ENCODE measurements at places on chromosomes 7 and 10.

DNA sequence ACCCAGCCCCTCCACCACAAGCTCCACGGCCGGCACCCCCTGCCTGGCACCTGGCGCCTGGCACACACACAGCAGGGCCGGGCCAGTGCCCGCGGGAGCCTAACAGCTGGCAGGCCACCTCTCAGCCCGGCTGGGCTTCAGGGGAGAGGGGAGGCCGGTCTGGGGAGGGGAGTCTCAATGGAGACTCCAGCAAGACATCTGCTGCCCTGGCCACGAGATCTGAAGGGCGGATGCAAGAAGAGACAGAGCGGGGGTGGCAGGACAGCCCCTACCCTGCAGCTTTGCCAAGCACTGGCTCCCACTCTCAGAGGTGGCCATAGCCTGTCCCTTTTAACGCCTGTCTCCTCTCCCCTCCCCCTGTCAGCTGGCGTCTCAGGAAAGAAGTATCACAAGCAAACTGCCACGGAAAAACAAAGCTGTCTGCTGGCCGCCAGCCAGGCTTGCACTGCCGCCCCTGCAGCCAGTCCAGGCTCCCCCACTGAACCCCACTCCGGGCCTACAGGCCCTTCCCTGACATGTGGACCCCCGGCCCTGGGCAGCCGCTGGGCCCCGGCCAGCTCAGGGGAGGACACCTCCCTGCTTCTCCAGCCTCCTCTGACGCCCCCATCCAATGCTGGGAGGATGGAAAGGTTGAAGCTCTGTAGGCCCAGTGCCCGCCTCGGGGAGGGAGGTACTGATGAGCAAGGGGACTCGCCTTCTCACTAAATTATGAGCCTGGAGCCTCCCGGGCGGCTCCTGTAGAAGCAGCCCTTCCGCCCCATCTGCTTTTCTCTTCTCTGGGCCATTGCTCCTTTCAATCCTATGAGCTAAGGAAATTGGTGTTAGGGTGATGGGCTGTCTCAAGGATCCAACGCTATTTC lies 178.4 kb downstream of the ARHGAP12 start:
- no peak overlapping the region for H3K27ac ChIP-seq
- no peaks in the 10 kb centered on the region for H3K27me3 ChIP-seq
- H3K36me3 ChIP-seq = no peaks in the 10 kb centered on the region

DNA sequence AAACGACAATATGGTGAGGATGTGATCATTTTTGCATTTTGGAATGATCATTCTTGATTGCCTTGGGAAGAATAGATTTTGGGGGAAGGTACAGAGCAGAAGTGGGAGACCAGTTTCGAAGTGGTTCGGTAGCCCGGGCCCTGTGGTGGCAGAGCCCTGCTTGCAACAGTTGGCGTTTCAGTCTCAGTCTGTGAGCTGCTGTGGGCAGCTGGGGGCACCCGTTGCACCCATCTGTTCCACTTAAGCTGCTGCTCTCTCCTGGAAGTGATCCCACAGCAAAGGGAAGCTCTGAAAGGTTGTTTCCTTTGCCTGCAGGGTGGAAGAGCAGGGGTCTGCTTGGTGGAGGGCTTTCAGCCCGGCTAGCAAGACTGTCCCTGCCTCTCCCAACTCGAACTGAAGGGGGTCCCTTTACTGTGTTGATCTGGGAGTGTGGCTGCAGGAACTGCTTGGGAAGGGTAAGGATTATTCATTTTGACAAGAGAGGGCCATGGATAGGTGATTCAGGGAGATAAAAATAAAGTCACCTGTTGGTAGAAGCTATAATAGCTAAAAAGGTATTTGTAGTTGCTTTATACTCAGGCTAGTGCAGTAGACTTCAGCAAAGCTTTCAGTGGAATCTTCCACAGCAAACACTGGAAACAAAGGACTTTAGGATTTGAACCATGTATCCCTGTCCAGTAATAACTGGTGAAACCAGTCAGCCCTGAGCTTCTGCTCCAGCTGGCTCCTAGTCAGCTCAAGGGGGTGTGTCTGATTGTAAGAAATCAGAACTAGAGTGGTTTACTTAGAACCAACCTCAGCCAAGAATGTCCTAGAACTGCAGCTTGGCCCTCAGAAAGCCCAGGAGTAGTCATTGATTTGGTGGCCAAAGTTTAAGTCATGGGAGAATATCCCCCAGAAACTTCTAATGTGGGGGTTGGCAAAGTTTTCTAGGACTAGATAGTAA lies 53.1 kb upstream of the PDCD4 start:
- H3K27ac ChIP-seq = no peak overlapping the region
- DNase-seq = no peak
- H3K4me3 ChIP-seq = no peak overlapping the region
- no peaks in the 10 kb centered on the region for H3K36me3 ChIP-seq

DNA sequence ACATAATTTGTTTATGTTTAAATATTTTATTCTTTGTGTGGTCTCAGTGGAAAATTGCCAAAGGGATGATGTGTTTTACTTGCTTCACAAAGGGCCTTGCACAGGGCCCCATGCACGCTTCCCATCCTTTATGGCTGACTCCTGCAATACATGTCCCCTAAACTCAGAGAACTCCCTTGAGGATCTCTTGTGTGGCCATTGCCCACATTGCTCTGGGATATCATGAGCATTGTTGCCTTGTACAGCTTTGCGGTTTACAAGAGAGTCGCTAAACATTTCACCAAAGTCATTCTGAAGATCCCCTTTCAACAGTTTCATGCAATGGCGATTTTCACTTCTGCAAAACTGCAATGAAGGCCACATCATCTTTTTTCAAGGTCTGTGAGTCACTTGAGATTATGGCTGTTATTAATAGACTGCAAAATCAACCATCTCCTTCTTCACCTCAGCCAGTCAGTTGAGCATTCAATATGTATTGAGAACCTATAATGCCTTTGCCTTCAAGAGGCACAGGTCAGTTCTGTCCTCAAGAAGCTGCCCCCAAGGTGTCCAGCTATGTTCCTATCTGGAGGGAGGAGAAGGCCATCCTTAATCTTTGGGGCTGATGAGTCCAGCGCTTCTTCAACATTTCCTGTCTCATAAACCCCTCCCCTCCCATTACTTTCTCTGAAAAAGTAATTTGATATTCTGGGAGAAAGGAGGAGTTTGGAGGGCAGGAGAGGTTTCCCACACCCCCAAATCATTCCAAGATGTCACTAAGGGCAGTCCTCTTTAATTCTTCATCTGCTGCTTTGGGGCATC lies 108.1 kb downstream of the CCDC71L start:
- no peaks in the 10 kb centered on the region for H3K36me3 ChIP-seq
- DNase-seq = no peak
- H3K4me3 ChIP-seq = no peak overlapping the region
- no peak overlapping the region for H3K27ac ChIP-seq
- H3K4me1 ChIP-seq = no peaks in the 10 kb centered on the region

DNA sequence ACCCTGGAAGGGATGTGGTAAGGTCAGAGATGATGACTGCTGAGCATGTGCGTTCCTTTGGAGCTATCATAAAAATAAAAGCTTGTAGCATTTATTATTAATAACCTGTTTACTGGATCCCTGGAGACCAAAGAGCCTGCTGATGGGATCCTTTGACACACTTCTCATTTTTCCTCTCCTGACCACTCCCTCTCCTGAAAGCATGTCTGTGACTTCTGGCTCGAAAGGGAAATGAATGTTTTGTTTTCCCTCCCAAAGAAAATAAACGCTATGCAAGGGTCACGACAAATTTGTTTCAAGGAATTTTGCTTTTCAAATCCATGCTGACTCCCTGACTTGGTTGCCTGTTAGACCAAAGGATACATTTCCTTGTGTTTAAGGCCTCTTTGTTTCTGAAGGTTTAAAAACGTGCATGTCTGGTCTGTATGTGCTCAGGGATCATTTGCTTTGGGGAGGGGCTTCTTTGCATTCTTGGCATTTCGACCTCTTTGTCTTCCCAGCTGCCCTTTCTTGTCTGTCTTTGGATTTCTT lies 185.1 kb upstream of the AGK start:
- no peak overlapping the region for H3K27ac ChIP-seq
- no peaks in the 10 kb centered on the region for H3K36me3 ChIP-seq
- H3K4me3 ChIP-seq = no peak overlapping the region
- no peaks in the 10 kb centered on the region for H3K4me1 ChIP-seq
- no peak for DNase-seq
- H3K27me3 ChIP-seq = no peaks in the 10 kb centered on the region
